ENCODE measurements at places on chromosomes 3 and 15.

GRCh38 chr3:55406696-55407425, 80.2 kb downstream of the WNT5A start:
- DNase-seq = no peak

- DNase-seq = no peak
Observed at GRCh38 chr3:147216143-147216673, 190.1 kb downstream of the ZIC4 start.

GRCh38 chr3:39260957-39261356, 18.9 kb downstream of the CX3CR1 start:
- peak; percentile 23 for DNase-seq

DNA sequence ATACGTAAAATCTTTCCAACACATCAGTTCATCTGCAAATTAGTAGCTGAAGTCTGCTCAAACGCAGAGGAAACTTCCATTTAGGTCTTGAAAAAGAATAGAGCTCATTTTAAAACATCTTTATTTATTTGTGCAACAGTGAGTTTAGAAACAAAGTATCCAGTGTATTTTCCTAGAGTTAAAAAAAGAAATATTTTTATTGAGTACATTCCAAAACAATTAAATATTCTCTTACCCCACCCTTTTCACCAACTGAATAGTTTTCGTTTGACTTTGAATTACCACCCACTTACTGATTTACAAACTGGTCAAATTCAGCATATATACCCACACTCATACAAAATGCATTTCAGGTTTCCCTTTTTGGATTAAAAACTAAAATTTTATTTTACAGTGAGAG, 104.7 kb downstream of the ZBTB20 start:
- DNase-seq = no peak

GRCh38 chr3:136792556-136793330, 26.2 kb upstream of the SLC35G2 start:
- DNase-seq = no peak

GRCh38 chr15:77720173-77720572, 87.5 kb upstream of the LINGO1 start:
- no peak for DNase-seq

- no peak for DNase-seq
Observed at GRCh38 chr3:36095238-36095637, 285.1 kb upstream of the STAC start.

- DNase-seq = peak; percentile 30
Observed at GRCh38 chr15:99732751-99733267, 428 bp downstream of the LYSMD4 start.

- DNase-seq = no peak
Observed at GRCh38 chr3:25365636-25366035, 62.4 kb upstream of the RARB start.

DNA sequence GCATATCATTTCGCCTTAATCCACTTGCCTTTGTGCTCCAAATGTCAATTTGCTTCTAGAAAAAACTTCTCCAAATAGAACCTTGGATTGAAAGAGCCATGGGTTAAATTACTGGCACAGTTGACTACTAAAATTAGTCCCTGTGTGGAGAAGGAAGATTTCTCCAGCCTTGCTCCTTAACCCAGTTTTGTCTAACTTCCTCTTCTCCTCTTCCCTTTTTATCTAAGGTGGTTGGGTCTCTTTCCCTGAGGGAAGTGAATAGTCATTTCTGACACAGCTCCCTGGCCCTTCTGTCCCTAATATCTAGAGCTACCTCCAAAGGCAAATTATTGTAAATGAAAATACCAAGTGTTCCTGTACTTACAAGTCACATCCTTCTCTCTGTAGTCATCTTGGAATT, 527.9 kb upstream of the TBL1XR1 start:
- no peak for DNase-seq

- no peak for DNase-seq
Observed at GRCh38 chr15:63305260-63305659, 27.9 kb downstream of the APH1B start.

- DNase-seq = no peak
Observed at GRCh38 chr3:150145659-150146058, 175.0 kb upstream of the PFN2 start.

GRCh38 chr3:27528791-27529190, 44.6 kb upstream of the SLC4A7 start:
- DNase-seq = no peak

- DNase-seq = no peak
Observed at GRCh38 chr15:90889313-90889730, 5.0 kb downstream of the FES start.

Measured in hematopoietic multipotent progenitor cell treated with erythropoietin and hydrocortisone succinate and interleukin-3 and kit ligand, for 15 days (in vitro differentiated cells).